Astrocyte (in vitro differentiated cells and primary cell): ENCODE measurements at places on chromosomes 3 and 15. TPM values are rescaled to one million over a fixed set of nuclear protein-coding genes. Genes with fewer than 3 reads are reported as not detected.

GRCh38 chr3:23590424-23591273, 215.1 kb upstream of the UBE2E1 start:
- no peaks in the 10 kb centered on the region for H3K4me1 ChIP-seq
- H3K27me3 ChIP-seq = no peaks in the 10 kb centered on the region
- no peaks in the 10 kb centered on the region for H3K36me3 ChIP-seq
- no peak overlapping the region for H3K4me3 ChIP-seq
- no peak for DNase-seq

- no peak for DNase-seq
- no peaks in the 10 kb centered on the region for H3K4me1 ChIP-seq
- no peaks in the 10 kb centered on the region for H3K36me3 ChIP-seq
- no peak overlapping the region for H3K27ac ChIP-seq
- no peaks in the 10 kb centered on the region for H3K27me3 ChIP-seq
- H3K4me3 ChIP-seq = no peak overlapping the region
Measured at GRCh38 chr15:92083190-92083589, 229.7 kb downstream of the SLCO3A1 start.

GRCh38 chr15:72616491-72617210, 37.8 kb upstream of the GOLGA6B start:
- H3K4me1 ChIP-seq = no peaks in the 10 kb centered on the region
- DNase-seq = no peak
- H3K27ac ChIP-seq = no peak overlapping the region

GRCh38 chr15:94290730-94291129, 59.4 kb downstream of the MCTP2 start:
- H3K27me3 ChIP-seq = no peaks in the 10 kb centered on the region
- H3K36me3 ChIP-seq = no peaks in the 10 kb centered on the region
- no peak overlapping the region for H3K4me3 ChIP-seq
- DNase-seq = no peak
- no peak overlapping the region for H3K27ac ChIP-seq

GRCh38 chr3:133868186-133868585, 27.5 kb downstream of the RAB6B start:
- no peak for DNase-seq
- H3K4me1 ChIP-seq = no peaks in the 10 kb centered on the region
- H3K4me3 ChIP-seq = no peak overlapping the region

DNA sequence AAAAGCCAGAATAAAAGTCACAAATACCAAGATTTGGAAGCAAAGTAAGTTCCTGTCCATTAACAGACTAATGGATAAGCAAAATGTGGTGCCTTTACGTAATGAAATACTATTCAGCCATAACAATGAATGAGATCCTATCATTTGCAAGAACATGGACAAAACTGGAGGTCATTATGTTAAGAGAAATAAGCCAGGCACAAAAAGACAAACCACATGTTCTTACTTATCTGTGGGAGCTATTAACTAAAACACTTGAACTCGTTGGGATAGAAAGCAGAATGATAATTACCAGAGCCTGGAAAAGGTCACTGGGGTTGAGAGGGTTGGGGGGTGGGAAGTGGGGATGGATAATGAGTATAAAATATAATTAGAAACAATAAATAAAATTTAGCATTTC, 1015.9 kb downstream of the OTOL1 start:
- H3K4me3 ChIP-seq = no peak overlapping the region
- H3K27ac ChIP-seq = no peak overlapping the region
- no peak for DNase-seq

- H3K4me1 ChIP-seq = peaks cover 3% of the 10 kb centered on the region
- no peak overlapping the region for H3K27ac ChIP-seq
- DNase-seq = peak; percentile 34
- H3K4me3 ChIP-seq = no peak overlapping the region
- no peaks in the 10 kb centered on the region for H3K36me3 ChIP-seq
Measured at GRCh38 chr3:100602506-100603444, 6.6 kb upstream of the ADGRG7 start.

DNA sequence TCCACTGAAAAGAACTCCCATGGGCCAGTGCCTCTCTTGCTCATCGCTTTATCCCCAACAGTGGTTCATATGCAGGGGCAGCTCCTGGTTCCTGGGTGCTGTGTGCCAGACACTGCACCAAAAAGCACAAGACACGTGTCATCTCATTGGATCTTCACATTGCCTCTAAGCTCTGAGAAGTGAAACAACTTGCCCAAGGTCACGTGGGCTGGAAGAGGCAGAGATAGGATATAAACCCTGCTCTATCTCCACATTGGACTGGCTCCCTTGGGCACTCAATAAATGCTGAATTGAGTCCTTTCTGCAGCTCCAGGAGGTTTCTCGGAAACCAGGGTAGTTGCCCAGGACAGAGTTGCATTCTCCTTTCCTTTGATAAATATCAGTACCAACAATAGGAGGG, 88.1 kb downstream of the SRGAP3 start:
- no peak overlapping the region for H3K4me3 ChIP-seq
- H3K27me3 ChIP-seq = no peaks in the 10 kb centered on the region
- no peak for DNase-seq
- H3K4me1 ChIP-seq = no peaks in the 10 kb centered on the region

DNA sequence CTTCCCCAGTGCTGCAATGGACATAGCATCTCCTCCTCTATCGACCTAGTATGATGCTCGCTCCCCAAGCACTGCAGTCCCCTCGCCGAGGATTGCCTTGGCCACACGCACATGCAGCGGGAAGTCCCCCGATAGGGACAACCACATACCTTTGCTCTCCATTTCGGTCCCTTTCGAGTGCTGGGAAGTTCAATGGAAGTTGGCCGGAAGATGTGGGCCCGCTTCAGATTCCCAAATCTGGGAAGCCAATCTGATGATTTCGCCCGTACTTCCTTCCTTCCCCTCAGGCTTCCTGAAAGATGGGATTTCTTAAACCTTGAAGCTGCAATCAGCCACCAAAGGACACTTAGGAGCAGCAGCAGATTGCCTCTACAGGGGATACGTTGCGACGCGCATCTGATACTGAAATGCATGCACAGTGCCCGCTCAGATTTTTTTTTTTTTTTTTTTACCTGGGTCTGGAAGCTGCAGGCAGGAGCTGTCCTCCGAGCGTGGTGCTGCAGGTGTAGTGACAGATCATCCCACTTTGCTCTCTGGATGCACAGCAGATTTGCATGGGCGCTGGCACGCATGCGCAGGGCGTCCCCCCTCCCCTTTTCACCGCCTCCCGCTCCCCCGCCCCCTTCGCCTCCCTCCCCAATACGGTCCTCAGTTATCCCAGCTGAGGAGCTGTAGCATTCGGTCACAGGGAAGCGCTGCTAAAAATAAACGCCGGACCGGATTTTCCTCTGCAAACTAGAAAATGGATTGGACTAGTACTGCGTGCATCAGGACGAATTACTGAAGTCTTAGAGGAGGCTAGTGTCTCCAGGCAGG, at the start of gene FGF12:
Gene FGF12 (minus strand): TSS at position 510 of the 816 bp plus-strand sequence.
- no peaks in the 10 kb centered on the region for H3K36me3 ChIP-seq
- DNase-seq = peak; percentile 13
- H3K27ac ChIP-seq = no peak within 1 kb of the TSS
- no peaks in the 10 kb centered on the region for H3K27me3 ChIP-seq
- H3K4me1 ChIP-seq = no peaks in the 10 kb centered on the region

DNA sequence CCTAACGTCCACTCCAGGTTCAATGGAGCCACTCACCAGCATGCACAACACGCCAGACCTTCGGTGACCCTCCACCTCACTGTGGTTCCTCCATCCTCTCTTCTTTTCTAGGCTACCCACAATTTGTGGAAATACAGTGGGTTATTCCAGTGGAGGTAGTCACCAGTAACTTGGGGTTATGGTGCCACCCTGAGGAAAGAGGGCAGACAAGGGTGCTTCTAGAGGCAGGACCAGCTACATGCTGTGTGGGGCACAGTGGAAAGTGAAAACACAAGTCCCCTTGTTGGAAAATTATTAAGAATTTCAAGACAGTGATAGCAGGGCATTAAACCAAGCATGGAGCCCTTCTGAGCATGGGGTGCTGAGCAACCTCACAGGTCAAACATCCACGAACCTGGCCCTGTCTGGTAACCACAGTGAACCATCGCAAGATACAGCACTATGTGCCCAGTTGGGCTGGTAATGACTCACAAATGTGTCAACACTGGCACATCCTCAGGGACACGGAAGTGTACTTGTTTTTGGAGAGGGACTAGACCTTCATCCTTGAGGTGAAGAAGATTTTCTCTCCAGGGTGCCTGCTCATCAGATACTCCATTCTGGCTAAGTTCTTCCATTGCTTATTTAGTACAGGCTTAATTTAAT, 166.7 kb downstream of the STT3B start:
- H3K36me3 ChIP-seq = no peaks in the 10 kb centered on the region
- no peaks in the 10 kb centered on the region for H3K4me1 ChIP-seq
- no peak for DNase-seq
- no peaks in the 10 kb centered on the region for H3K27me3 ChIP-seq
- no peak overlapping the region for H3K4me3 ChIP-seq

DNA sequence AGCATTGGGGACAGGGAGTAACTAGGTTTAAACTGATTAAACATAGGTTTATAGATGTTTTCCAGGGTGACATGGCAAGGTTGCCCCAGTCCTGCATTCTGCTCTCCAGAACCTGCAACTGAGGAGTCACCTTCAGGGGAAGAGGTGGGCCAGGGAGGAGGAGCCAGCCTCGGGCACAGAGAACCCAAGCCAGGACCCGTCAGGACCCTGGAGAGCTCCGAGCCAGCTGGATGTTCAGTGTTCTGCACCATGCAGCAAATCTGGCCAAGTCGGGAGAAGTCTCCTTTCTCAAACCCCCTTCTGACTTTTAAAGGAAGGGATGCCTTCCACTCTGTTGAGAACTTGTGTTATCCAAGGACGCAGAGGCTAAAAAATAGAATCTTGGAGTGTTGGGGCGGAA, 62.1 kb upstream of the SLC6A11 start:
- no peaks in the 10 kb centered on the region for H3K36me3 ChIP-seq
- no peak overlapping the region for H3K4me3 ChIP-seq
- peaks cover 29% of the 10 kb centered on the region for H3K27me3 ChIP-seq
- peaks cover 10% of the 10 kb centered on the region for H3K4me1 ChIP-seq
- no peak overlapping the region for H3K27ac ChIP-seq

DNA sequence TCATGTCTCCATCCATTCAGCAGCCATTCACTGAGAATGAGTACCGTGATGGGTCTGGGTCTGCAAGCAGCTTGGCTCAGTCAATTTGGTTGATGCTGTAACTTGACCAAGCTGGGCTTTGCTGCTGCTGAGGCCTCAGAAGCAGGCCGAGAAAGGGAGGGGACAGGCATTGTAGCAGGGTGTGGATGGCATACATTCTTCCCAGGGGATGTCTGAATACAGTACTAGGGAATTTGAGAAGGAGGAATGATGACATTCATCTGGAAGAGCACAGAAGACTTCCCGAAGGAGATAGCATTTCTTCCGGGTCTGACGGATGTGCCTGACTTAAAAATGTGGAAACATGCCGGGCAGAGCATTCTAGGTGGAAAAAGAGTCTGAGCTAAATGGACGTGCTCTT, 105.3 kb upstream of the ADPGK start:
- no peaks in the 10 kb centered on the region for H3K36me3 ChIP-seq
- no peaks in the 10 kb centered on the region for H3K4me1 ChIP-seq
- H3K27ac ChIP-seq = no peak overlapping the region
- no peaks in the 10 kb centered on the region for H3K27me3 ChIP-seq
- no peak for DNase-seq

DNA sequence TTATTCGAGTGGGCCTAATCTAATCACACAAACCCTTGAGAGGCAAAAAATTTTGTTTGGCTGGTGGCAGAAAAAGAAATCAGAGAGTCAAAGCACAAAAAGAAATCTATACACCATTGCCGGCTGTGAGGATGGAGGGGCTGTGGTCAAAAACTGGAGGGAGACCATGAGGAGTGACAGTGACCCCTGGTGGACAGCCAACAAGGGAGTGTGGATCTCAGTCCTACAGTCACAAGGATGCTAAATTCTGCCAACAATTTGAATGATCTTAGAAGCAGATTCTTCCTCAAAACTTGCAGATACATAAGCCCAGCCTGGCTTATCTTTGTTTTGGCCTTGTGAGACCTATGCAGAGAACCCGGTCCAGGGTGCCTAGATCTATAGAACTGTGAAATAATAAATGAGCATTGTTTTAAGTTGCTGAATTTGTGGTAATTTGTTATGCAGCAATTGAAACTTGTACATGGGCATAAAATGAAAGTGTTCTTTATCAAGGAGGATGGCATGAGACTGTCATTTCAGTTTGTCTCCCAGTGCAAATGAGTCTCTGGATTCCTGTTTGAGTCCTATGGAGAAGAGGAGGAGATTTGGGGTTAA, 103.0 kb upstream of the ARHGEF26 start:
- no peaks in the 10 kb centered on the region for H3K4me1 ChIP-seq
- no peak for DNase-seq
- no peaks in the 10 kb centered on the region for H3K27me3 ChIP-seq
- no peaks in the 10 kb centered on the region for H3K36me3 ChIP-seq
- H3K4me3 ChIP-seq = no peak overlapping the region
- no peak overlapping the region for H3K27ac ChIP-seq

DNA sequence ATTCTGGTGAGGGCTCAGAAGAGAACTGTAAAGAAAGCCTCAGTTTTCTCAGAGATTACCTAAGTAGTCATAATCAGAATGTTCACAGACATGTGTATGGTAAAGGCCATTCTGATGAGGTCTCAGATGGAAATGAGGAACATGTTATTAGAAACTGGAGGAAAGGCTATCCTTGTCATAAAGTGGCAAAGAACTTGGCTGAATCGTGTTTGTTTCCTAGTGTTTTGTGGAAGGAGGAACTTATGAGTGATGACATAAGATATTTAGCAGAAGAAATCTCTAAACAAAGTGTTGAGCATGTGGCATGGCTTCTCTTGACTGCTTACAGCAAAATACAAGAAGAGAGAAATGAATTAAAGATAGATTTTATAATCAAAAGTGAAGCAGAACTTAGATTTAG, 12.8 kb upstream of the KLHL40 start:
- H3K27ac ChIP-seq = no peak overlapping the region
- no peaks in the 10 kb centered on the region for H3K36me3 ChIP-seq
- H3K4me3 ChIP-seq = no peak overlapping the region
- H3K27me3 ChIP-seq = no peaks in the 10 kb centered on the region
- H3K4me1 ChIP-seq = no peaks in the 10 kb centered on the region

Gene ARGFX
- total RNA-seq = not detected in 2 replicates

Gene ZDHHC23
- total RNA-seq = 0.67 and 0.68 TPM in 2 replicates

Gene RASGRF1
- 0.55 and 1.2 TPM in 2 replicates for total RNA-seq

Gene RPL14
- 1,485 and 1,706 TPM in 2 replicates for total RNA-seq

Gene THAP10
- 1.6 TPM in 2 replicates for total RNA-seq

Gene PRSS50
- not detected in 2 replicates for total RNA-seq

Gene CAMK2N2
- total RNA-seq = 2.6 and 3.4 TPM in 2 replicates

Gene IL16
- 0.24 and 0.36 TPM in 2 replicates for total RNA-seq

Gene BSN
- 0.75 and 0.86 TPM in 2 replicates for total RNA-seq
